ENCODE measurements at places on chromosomes 11 and 22. TPM values are rescaled to one million over a fixed set of nuclear protein-coding genes. Genes with fewer than 3 reads are reported as not detected.

DNA sequence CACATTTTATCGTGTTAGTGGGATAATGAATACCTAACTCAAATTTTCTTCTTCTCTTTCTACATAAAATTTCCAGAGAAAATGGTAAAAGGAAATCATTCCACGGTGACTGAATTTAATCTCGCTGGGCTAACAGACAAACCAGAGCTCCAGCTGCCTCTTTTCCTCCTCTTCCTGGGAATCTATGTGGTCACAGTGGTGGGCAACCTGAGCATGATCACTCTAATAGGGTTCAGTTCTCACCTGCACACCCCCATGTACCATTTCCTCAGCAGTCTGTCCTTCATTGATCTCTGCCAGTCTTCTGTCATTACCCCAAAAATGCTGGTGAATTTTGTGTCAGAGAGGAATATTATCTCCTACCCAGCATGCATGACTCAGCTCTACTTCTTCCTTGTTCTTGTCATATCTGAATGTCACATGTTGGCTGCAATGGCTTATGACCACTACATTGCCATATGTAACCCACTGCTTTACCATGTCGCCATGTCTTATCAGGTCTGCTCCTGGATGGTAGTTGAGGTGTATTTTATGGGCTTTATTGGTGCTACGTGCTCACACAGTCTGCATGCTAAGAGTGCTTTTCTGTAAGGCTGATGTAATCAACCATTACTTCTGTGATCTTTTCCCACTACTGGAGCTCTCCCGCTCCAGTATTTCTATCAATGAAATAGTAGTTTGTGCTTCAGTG, 24.1 kb downstream of the OR10D3 start:
- DNase-seq, result no peak

DNA sequence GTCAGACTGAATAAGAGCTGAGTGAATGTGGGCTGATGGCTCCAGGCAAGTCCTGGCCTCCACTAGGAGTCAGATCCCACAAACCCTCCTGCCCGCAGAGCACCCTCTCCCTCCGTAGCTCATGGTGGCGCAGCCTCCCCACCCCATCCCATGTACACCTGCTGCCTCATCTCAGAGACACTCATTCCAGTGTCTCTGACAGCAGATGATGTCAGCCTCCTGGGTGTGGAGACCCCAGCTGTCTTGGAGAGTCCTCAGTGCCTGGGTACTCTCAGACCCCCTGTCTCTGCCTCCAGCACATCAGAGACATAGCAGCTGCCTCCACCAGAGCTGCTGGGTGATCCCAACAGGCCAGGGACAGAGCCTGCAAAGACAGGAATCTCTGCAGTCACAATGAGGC, 9.5 kb downstream of the IGLL5 start:
- no peak for DNase-seq

DNA sequence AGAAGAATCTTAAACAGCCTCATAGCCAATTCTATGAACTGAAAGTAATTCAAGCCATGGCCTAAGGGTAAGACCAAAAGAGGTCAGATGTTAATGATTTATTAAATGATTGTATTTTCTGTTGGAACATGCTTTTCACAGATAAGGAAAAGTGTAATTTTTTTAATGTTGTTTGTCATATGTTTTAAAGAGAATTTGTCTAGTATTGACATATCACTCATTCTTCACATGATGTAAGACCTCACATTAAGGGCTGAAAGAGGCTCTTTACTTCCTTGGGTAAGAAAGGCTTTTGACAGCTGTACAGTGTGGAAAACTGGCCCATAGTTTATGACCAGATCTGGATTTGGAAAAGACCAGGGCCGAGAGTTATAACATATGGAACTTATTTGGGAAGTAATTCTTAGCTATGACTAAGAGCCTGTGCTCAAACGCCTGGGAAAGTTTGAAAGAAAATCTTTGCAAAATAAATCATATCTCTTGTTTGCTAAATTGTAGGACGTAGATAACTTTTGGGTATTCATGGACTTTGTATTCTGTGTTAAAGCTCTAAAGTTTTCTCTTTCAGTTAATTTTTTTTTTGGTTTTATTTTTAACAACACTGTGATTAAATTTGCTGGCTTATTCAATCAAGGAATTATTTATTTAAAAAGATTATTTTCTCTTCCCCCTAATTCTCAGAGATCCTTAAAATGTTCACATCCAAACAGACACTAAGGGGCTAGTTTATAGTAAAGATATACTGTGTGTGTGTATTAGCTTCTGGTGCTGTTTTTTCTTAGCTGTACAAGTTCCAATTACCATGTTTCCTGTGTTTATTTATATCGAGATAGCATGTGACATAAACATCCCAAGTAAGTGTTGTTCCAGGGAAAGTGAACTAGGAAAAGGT, 162.2 kb downstream of the ARHGAP42 start:
- peak; percentile 89 for DNase-seq

MS4A6A gene
- 33.6 TPM for total RNA-seq

TMEM191C gene
- total RNA-seq, result 1.8 TPM

LSP1 gene
- total RNA-seq, result 18.5 TPM

KCNQ1OT1 gene
- total RNA-seq, result 12.0 TPM

DBX1 gene
- total RNA-seq, result not detected
